Left ventricle myocardium inferior (tissue), 1 donor: ENCODE measurements at places on chromosomes 12 and 14.

GRCh38 chr14:30874999-30875787 is 834 bp downstream of the COCH start:
- DNase-seq, result no peak

DNA sequence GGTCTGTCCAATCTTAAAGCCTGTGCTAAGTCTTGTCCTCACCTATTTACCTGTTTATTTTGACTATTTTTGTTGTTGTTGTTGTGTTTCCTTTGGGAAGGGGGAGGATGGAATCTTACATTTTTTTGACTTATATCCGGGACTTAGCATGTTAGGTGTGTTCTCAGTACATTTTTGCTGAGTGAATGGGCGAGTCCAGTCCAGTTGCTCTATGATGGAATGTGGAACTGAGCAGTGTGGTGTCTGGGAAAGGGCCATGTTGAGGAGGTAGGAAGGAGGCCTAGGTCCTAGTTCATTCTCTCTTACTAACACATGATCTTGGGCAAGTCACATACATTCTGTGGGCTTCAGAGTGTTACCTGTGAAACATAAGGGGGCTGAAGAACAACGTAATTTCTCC is 80.9 kb upstream of the SLC38A2 start:
- DNase-seq, result no peak

DNA sequence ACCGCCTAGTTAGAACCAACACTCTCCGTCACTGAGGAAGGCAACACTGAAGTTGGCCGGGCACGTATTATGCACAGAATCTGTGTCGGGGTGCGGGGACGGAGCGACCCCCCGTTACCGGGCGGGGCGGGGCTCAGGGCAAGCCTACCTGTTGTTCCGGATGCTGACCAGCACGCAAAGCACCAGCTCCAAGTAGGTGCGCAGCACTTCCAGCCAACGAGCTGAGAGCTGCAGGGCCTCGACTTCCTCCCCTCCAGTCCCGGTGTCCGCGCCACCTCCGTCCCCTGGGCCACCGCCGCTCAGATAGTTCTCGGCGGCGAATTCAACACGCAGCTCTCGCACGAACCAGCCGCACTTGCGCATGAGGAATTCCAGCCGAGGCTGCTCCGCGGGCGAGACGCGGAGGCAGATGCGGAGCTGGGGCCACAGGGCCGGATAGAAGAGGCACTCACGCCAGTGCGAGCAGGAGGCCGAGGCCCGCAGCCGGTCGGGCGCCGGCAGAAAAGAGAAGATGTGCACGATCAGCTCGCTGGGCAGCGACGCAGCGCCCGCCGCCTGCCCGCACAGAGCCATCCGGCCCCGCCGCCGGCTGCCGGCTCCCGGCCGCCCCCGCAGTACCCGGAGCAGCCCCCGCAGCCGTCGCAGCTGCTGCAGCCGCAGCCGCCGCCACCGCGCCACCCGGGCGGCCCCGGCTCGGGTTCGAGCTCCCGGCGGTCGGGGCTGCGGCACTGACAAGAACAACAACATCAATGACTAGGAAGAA is 636 bp downstream of the FBXO33 start:
- DNase-seq, result peak; percentile 31

GRCh38 chr12:24852420-24852819 is 96.5 kb downstream of the BCAT1 start:
- no peak for DNase-seq

DNA sequence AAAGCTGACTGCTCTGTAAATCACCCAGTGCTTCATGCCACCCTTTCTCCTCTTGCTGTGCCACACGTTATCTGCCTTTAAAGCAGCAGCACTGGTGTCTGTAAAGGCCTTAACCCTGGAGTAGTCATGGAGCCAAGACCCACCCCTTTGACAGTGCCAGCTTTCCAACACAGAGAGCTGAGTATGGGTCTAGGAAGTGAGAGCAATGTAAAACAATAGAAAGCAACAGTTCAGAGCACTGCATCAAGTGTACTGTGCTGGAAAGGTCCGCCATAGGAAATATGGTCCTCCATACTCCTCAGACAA is 139.5 kb downstream of the DAD1 start:
- DNase-seq, result no peak

DNA sequence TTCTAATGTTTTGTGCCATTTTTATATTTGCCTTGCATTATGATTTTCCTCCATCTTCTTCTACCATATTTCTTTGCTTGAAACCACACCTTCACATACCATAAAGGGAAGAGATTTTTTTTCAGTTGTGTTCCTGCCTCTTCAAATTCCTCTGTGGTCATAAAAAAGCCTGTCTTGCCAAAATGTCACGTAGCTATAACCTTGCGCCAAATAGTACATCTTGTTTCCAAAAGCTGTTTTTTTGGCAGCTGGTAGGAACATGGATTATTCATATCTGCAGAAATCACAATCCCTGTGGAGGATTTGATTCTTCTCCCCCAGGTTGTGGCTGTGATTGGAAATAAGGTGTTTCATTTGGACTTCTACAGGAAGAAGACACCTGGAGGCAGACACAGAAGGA is 133.6 kb upstream of the SLC35F4 start:
- no peak for DNase-seq

DNA sequence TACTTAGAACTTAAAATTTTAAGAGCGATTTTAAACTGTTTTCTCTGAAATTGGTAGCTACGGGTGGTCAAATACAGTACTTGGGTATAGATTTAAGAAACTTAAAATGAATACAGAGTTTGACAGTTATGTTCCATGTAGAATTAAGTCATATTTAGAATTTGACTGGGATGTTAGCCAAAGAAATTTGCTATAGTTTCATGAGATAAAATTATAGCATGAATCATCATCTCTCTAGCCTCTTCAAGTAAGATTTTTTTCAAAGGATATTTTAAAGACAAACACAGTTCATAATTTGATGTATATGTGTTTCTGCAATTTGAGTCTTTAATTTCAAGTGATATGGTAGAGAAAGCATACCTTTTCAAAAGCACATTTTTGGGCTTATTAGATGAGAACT is 41.0 kb downstream of the ZCRB1 start:
- no peak for DNase-seq

DNA sequence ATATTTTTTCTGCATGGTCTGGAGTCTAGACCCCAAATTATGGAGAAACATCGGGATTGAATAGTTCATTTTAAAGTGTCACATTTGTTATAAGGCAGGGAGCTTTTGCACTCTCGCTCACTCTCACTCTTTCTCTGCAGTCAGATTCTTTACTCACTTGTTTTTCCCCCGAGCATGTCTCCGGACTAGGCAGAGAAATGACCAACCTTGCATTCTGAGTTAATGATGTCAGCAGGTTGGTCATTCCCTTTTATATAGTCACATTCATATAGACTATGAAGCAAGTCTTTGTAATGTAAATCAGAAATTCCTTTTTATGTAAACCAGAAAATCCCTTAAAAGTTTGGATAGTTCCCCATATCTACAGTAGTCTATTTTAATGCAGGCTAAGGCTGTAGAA is 4.1 kb downstream of the C12orf75 start:
- no peak for DNase-seq

DNA sequence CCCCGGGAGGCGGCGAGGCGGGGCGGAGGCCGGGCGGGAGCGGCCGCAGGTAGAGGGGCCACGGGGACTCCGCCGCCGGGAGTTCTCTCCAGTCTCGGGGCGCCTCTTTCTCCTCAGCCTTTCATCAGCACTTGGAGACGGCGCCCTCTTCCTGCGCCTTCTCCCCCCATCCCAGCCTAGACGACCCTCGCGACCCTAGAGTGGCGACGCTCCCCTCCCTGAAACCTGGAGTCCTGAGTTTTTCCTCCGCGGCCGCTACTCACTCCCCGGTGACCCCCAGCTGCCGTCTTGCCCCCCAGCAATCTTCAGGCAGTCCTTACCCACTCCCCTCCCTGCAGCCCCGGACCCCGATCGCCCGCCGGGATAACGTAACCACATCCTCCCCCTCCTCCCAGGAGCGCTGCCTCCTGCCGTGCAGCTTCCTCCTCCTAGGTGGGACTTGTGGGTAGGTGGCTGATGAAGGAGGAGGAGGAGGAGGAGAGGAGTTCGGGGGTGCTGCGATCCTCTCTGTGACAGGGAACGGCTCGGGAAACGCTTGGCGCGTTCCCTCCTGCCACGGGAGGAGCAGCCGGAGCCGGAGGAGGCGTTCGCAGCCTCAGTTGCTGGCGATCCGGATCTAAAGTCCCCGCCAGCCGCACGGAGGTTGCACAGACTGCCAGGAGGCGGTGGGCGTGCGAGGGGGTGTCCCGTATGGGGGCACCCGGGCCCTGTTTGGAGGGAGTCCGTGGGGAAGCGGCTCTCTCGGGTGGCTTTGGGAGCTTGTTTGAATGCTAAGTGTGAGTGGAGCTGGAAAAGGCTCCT is 891 bp downstream of the PLEKHA5 start:
- peak; percentile 41 for DNase-seq

GRCh38 chr12:75427491-75427890 is 36.6 kb downstream of the GLIPR1L2 start:
- DNase-seq, result no peak

DNA sequence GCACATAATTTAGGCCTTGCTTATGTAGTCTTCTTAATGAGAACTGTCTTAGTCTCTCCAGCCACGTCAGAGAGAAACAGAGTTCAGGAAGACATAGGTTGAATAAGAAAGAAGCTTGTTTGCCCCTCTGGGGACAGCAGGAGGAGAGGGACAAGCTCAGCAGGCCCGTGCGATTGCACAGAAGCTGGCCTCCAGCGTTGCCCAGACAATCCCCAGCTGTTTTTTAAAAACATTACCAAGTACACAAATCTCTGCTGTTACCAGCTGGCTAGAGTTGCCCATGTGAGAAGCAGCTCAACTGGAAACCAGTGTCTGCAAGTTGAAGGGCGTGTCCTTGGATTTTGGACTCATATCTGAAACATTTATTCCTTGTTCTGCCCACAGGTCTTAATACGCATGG is 232.6 kb downstream of the EFCAB11 start:
- DNase-seq, result no peak

DNA sequence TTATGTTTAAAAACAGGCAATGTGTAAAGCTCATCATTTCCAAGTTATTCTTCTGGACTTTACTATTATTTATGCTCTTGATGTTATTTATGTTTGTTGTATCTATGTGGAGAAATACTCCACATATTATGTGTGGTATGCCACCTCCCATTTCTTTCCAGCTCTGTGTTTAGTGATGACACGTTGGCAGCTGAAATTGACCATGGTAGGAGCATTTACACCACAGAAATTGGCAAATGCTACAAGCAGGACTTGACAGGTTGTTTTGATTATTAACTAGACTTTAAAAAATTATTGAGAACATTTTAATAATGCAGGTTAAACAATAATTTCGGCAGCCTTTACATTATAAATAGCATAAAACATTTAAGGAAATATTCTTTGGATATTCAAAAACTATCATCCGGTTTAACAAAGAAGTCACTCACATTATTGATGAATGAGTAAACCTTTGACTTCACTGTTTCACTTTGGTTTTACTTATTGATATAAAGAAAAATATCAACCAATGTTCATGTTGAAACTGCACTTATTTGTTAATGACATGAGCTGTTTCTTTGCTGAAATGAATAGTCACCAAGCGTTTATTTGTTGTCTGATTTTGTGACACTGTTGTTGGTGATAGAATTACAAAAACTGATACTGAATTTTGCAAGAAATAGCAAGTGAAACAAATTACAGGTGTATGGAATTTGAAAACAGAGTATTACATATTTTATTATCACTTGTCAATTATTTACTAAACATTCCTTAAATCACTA is 76.8 kb downstream of the HMGA2 start:
- no peak for DNase-seq

- no peak for DNase-seq
Observed at GRCh38 chr14:101824339-101824727, 62.8 kb downstream of the PPP2R5C start.

GRCh38 chr12:79997096-79997791 is 62.3 kb upstream of the PPP1R12A start:
- no peak for DNase-seq

DNA sequence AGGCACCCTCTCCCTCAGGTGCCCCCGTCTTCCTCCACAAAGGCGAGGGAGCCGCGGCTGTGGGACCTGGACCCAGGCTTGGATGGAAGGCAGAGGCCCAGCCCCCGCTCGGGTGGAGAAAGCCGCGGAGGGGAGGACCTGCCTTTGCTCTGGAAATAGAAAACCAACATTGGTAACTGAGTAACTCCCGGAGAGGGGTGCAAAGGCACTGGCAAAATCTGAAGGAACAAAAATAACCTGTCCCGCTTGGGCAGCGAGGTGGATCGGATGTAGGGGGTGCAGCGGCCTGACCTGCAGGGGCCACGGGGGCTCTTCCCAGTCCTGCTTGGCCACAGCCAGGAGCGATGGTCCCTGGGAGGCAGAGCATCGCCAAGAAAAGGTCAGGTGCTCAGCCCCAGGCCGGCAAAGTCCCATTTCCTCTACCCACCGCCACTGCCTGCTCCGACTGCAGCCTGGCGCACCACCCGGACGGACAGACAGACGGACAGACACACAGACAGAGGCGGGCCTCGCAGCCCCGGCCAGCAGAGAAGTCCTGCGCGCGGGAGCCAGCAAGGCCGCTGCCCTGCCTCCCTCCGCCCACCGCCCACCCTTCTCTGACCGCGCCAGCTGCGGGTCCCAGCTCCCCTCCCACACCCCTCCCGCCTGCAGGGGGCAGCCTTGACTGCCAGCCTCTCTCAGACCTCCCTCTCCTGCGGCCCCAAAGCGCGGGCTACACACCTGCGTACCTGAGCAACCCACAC is 21.4 kb upstream of the TMEM106C start:
- DNase-seq, result no peak

GRCh38 chr12:132056951-132057350 is 87.2 kb downstream of the DDX51 start:
- DNase-seq, result no peak

- no peak for DNase-seq
Observed at GRCh38 chr12:52651726-52652261, at the start of gene KRT2. Gene KRT2, minus strand, starts transcription at chr12:52652211. Its CDS starts 69 bp downstream, at chr12:52652142.

DNA sequence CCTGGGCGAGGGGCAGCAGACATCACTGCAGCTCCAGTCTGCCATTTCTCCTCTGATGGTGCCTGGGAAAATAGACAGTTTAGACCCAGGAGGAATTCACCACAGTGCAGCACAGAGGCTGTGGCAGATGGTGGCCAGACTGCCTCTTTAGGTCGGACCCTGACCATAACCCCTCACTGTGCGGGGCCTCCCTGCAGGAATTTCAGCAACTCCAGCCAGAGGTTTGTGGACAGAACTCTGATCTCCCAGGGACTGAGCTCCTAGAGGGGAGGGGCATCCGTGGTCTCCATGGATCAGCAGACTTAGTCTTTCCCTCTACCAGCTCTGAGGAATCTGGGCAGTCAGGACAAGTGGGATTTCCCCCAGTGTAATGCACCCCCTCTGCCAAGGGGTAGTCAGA is 106.5 kb downstream of the ZC3H14 start:
- no peak for DNase-seq

DNA sequence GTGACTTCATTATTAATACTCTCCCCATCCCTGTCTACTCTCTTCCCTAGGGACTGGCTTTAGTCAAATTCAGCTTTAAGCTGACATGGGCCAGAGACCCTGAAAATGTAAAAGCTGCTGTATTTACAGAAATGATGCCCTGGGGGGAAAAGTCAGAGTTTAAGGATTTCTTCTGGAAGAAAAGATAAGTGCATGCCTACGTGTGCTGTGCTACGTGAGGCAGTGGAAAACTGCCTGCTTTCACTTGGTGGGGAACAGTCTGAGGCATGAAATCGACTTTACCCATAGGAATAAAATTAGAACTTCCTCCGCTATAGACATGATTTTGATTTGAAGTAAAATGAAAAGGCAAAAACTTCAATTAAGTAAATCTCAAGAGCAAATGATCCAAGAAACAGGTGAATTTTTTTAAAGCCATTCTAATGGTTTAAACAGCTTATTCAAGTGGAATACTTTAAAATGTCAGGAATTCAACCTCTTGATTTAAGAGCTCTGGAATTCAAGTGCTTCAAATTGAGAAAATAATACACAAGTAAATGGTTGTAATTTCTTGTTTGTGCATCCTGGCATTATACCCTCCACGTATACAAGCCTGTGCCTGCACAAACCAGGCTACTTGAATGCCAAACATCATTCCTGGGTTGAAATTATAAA is 168.5 kb downstream of the FOXN3 start:
- DNase-seq, result no peak
